ENCODE measurements at places on chromosomes 11 and 22.

- no peak for DNase-seq
Measured at GRCh38 chr11:18225913-18226312, 10.7 kb downstream of the SAA4 start.

- DNase-seq: no peak
Measured at GRCh38 chr11:88799771-88800500, 265.8 kb downstream of the GRM5 start.

DNA sequence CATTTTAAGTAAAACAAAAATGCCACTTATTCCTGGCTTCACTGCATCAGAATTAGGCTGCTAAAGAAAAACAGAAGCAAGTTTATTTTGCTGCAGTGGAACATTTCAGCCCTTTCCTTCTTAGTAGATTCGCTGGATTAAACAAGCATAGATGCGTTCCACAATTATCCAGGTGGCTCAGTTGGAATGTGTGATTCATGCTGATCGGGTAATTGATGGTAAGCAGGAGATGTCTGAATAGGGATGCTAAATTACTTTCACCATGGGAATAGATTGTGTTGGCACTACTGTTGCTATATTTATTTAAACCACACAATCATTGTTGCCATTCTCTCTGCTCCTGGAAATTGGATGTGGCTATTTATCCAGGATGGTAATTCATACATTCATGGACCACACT is 440.1 kb upstream of the DDI1 start:
- no peak for DNase-seq

DNA sequence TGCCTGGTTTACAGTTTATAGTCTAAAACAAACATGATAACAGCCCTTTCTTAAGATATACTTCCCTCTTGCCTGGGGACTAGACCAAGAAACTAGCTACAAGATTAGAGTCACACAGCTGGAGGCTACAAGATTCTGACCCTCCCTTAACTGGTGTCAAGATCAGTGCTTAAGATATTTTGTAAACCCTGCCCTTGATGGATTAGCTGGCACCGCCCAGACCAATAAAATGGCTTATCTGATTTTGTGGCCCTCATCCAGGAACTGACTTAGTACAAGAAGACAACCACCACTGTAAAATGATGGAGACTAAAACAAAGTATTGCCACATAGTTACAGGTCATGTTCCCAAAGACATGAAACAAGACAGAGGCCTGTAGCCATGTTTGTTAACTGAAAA is 53.4 kb downstream of the FAM181B start:
- DNase-seq: no peak

- no peak for DNase-seq
Measured at GRCh38 chr11:115613986-115614632, 109.9 kb upstream of the CADM1 start.

GRCh38 chr11:115545581-115546210 is 41.5 kb upstream of the CADM1 start:
- no peak for DNase-seq

GRCh38 chr22:35484651-35485556 is 55.7 kb upstream of the RASD2 start:
- no peak for DNase-seq

DNA sequence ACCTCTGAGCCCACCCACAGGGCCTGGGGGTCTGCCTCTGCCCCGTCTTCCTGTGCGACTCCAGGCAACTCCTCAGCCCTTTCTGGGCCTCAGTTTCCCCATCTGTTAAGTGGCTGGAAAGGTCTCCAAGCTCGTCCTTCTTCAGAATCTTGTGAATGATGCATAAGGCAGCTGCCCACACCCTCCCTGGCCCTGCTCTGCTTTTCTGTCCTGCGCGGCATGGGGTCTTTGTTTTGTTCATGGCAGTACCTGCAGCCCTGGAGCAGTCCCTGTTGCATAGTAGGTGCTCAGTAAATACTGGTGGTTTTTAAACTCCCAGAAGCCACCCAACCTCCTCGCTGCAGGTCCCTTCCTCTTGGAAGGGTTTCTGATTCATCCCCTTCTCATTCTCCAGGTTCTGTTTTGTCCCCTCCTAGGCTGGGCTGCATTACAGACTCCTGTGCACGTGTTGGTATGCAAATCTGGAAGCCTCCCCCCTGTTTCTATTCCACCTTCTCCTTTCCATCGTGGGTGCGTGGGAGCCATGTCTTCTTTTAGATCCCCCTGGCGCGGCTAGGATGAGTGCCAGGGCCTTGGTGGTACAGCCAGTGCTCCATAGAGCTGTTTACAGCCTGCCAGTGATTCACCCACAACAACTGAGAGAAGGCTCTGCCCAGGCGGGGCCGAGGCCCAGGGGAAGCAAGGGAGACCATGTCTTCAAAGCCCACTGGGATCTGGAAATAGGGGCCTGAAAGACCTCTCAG is 19.3 kb upstream of the SYT7 start:
- DNase-seq: no peak
